ENCODE measurements at places on chromosomes 2 and 18. TPM values are rescaled to one million over a fixed set of nuclear protein-coding genes. Genes with fewer than 3 reads are reported as not detected.
A peak's percentile ranks its signal among the peaks of the same experiment; 100 is the strongest.

DNA sequence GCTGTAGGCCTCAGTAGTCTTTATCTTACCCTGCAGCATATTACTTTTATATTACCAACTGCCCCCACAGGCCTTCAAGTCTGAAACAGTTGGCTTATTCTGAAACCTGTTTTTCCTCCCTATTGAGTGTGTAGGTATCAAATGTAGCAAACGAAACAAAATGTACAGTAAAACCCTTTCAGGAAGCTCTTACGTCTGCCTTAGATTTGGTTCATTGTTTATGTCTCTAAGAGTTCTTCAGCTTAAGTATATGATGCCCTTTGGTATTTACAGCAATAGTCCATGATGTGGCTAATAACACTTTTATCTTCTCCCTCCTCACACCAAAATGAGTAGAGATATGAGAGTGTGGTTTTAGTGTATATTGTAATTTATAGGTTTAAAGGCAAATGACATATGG lies 108.8 kb downstream of the DOCK10 start:
- H3K4me3 ChIP-seq = no peak overlapping the region
- H3K27me3 ChIP-seq = no peaks in the 10 kb centered on the region
- H3K4me1 ChIP-seq = peaks cover 28% of the 10 kb centered on the region

DNA sequence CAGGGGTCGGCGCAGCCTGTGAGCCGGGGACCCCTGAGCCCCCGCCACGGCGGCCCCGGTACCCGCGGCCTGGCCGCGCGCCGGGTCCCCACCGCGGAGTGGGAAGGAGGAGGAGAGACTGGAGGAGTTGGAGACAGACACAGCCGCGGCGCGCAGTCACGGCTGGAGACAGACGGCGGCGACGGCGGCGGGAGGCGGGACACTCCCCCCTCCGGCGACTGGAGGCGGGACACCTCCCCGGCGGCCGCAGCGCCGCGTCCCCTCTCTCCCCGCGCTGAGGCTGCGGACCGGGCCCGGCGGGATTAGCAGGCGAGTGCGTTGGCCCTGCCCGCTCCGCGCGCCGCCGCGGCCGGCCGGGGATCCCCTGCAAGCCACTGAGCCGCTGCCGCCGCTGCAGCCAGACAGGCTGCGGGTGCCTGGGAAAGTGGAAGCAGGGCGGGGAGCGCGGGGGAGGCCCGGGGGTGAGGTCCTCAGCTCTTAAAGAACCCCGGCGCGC lies 1.0 kb upstream of the LDLRAD4 start:
- no peaks in the 10 kb centered on the region for H3K36me3 ChIP-seq
- H3K4me1 ChIP-seq = peaks cover 55% of the 10 kb centered on the region
- peak overlapping the region; percentile 86 for H3K4me3 ChIP-seq
- H3K27me3 ChIP-seq = peaks cover 12% of the 10 kb centered on the region
- peak overlapping the region; percentile 81 for H3K27ac ChIP-seq

DNA sequence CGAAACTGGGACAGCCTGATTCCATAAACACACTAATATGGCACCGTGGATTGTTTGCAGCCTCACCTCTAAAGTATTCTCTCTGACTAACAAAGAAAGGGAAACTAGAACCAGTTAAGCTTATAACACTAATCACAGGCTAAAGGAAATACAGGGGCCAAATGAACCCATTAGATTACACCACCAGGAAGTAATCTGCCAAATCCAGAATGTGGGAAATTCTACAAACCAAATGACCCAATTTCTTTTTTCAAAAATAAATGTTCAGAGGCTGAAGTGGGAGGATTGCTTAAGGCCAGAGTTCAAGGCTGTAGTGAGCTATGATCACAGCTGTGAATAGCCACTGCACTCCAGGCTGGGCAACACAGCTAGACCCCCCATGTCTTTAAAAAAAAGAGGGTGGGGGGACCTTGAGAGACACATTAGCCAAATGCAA lies 1.5 kb upstream of the MPPE1 start:
- peak overlapping the region; percentile 99 for H3K27ac ChIP-seq
- H3K4me3 ChIP-seq = peak overlapping the region; percentile 90
- H3K27me3 ChIP-seq = no peaks in the 10 kb centered on the region
- H3K36me3 ChIP-seq = peaks cover 5% of the 10 kb centered on the region
- H3K4me1 ChIP-seq = peaks cover 26% of the 10 kb centered on the region

- H3K4me1 ChIP-seq = peaks cover 58% of the 10 kb centered on the region
- H3K27me3 ChIP-seq = no peaks in the 10 kb centered on the region
- no peaks in the 10 kb centered on the region for H3K36me3 ChIP-seq
Measured at GRCh38 chr18:55419132-55419946, 168.7 kb downstream of the TCF4 start.

GRCh38 chr2:95004287-95004686 lies 21.2 kb upstream of the MAL start:
- no peaks in the 10 kb centered on the region for H3K36me3 ChIP-seq
- H3K27me3 ChIP-seq = peaks cover 6% of the 10 kb centered on the region
- H3K4me3 ChIP-seq = no peak overlapping the region
- H3K27ac ChIP-seq = no peak overlapping the region
- H3K4me1 ChIP-seq = no peaks in the 10 kb centered on the region
- no peak for DNase-seq

DNA sequence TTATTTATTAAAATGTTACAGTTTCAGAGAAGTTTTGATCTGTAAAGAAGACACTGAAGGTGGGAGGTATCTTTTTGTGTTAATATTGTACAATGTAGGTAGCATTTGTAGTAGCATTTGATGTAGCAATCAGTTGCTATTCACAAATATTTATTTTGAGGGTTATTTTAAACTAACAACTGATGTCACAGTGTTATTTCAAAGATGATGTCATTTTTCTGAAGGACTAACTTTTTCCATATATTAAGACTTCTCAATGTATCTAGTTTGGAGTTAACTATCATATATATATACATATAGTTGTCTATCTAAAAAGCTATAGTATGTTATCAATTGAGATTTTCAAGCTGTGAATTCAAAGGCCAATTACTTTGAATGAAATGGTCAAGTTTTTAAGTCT lies 1003.3 kb downstream of the DSC3 start:
- H3K36me3 ChIP-seq = no peaks in the 10 kb centered on the region
- no peak overlapping the region for H3K27ac ChIP-seq
- no peaks in the 10 kb centered on the region for H3K4me1 ChIP-seq
- no peak for DNase-seq
- no peak overlapping the region for H3K4me3 ChIP-seq
- H3K27me3 ChIP-seq = no peaks in the 10 kb centered on the region

DNA sequence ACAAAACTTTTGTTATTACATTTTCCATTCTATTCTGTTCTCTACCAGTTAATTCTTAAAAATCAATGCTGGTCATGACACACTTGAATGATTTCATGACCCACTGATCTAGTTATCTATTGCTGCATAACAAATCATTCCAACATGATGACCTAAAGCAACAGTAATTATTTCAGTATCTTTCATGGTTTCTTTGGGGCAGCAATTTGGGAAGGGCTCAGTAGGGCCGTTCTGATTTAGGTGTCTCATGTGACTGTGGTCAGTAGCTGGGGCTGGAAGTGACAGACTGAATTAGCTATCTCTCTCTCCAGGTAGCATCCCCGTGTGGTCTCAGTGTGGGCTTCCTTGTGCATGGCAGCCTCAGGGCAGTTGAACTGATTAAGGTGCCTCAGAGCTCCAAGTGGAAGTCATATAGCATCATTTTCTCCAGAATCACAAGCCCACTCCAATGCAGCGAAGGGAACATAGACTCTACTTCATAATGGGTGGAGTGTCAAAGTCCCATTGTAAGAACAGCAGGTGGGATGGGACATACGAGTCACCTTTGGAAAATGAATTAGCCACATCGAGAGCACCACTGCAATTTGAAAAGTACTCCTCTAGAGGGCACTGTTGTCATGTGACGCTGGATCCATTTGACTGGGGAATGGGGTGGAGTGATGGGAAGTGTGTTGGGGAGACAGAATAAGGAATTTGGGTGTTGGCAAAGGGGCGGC lies 39.1 kb upstream of the FAM136A start:
- DNase-seq = no peak
- H3K4me3 ChIP-seq = no peak overlapping the region
- no peaks in the 10 kb centered on the region for H3K4me1 ChIP-seq
- no peak overlapping the region for H3K27ac ChIP-seq

DNA sequence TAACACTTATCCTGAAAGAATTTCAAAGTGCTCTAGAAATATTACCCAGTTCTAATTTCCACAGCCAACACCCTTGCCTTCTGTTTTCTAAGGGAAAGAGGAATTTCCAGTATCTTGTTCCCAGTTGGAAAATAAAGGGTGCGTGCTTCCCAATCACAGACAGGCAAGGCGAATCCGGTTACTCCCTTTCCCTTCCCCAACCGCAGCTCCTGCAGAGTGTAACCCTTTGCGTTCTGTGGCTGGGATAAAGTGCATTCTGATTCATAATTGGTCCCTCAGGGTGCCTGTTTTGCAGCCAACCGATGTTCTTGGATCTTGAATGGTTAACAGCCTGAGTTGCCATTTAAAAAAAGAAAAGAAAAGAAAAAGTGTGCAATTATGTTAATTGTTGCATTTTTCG lies 40.6 kb upstream of the PGAP1 start:
- H3K36me3 ChIP-seq = no peaks in the 10 kb centered on the region
- H3K27me3 ChIP-seq = no peaks in the 10 kb centered on the region
- H3K4me1 ChIP-seq = no peaks in the 10 kb centered on the region
- no peak overlapping the region for H3K27ac ChIP-seq
- DNase-seq = no peak

GRCh38 chr2:8986327-8986976 lies 17.0 kb downstream of the MBOAT2 start:
- H3K27ac ChIP-seq = no peak overlapping the region
- no peaks in the 10 kb centered on the region for H3K36me3 ChIP-seq
- H3K27me3 ChIP-seq = no peaks in the 10 kb centered on the region

GRCh38 chr18:68033466-68033865 lies 516.9 kb upstream of the DSEL start:
- no peak for DNase-seq
- H3K36me3 ChIP-seq = no peaks in the 10 kb centered on the region
- H3K27ac ChIP-seq = no peak overlapping the region

DNA sequence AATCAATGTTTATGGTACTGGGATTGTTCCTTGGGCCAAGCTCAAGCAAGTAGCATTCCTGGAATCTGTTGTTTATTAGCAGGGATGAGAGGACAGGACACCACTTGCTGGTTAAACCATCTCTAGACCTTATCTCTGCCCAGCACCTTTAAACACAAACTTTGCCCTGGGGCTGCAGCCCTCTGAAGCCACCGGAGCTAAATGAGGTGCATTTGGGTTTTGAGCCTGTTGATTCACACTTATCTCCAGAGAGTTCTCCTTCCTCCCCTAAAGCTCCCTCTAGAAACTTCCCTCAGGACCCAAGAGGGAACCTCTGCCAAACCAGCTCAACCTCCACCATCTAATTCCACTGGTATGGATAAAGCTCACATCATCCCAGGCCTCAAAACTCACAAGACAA lies 94.8 kb upstream of the EPAS1 start:
- no peak for DNase-seq
- H3K4me1 ChIP-seq = peaks cover 20% of the 10 kb centered on the region
- H3K4me3 ChIP-seq = no peak overlapping the region
- no peaks in the 10 kb centered on the region for H3K36me3 ChIP-seq

- H3K27ac ChIP-seq = no peak overlapping the region
- no peaks in the 10 kb centered on the region for H3K4me1 ChIP-seq
- no peak overlapping the region for H3K4me3 ChIP-seq
- no peaks in the 10 kb centered on the region for H3K36me3 ChIP-seq
- no peak for DNase-seq
Measured at GRCh38 chr2:56508662-56509061, 324.9 kb downstream of the CCDC85A start.

DNA sequence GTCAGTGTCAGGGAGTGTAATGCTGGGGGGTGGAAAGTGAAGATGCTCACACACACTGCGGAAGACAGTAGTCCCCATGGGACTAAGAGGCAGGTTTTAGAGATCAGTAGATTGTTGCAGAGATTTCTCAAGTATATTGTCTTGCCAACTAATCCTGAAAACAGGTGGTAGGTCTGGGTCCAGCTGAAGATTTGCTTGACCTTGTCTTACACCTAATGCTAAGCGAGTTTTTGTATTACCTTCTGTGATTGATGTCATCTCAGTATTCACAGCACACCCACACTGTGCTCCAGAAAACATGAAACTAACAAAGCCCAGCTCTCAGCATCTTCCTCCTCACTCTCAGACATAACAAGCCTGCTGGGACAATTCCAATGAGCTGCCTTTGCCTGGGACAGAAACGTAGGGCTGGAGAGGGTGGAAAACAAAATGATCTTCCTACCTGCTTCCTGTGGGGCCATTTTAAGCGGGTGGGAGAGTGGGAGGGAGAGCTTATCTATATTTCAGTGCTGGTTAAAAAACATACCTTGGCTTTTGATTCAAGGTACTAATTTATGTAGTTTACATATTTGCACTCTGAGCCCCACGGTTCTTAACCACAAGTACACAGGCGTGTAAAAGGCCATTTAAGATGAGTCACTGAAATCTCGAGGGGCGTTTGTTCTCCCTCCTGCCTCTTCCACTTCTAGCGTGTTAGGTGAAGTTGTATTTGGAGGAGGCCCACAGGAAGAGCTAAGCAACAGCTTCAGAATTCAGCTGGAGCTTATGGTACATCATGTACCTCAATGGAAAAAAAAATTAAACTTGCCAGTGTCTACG lies 23.1 kb upstream of the RBMS1 start:
- no peak overlapping the region for H3K4me3 ChIP-seq
- H3K36me3 ChIP-seq = no peaks in the 10 kb centered on the region
- no peak for DNase-seq
- peaks cover 3% of the 10 kb centered on the region for H3K4me1 ChIP-seq

DNA sequence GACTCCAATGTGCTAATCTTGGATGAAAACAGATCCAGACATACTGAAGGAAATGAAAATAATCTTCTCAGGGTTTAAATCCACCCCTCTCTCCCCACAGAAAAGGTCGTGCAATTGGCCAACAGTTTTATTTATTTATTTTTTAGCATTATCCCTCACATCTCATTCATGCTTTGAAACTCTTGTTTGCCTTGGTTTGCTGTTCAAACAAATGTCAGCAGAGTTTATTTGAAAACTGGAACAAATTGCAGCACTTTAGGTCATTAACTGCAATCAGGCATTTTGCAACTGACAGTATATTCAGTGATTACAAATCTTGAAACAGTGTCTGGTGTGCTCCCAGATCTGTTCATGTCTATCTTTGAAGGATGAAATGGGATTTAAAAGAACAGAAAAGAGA lies 220.6 kb downstream of the SLC4A10 start:
- DNase-seq = no peak
- no peak overlapping the region for H3K4me3 ChIP-seq
- no peaks in the 10 kb centered on the region for H3K4me1 ChIP-seq
- no peaks in the 10 kb centered on the region for H3K36me3 ChIP-seq
- H3K27ac ChIP-seq = no peak overlapping the region

DNA sequence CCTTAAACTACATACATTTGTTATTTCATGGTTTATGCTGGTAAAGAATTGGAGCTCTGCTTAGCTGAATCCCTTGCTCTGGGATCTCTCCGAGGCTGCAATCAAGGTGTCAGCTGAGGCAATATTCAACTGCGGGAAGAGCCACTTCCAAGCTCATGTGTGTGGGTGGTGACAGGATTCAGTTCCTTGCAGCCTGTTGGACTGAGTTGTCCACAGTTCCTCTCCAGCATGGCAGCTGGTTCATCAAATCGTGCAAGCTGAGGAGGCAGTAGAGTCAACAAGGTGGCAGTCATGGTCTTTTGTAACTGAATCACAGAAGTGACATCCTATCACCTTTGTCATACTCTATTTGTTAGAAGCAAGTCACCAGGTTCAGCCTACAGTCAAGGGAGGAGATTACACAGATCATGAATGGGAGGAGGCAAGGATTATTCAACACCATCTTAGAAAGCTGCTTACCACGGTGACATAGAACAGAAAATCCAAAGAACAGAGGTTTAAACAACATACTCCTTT lies 56.9 kb downstream of the CTIF start:
- H3K36me3 ChIP-seq = no peaks in the 10 kb centered on the region
- H3K4me1 ChIP-seq = no peaks in the 10 kb centered on the region
- no peak overlapping the region for H3K27ac ChIP-seq
- H3K4me3 ChIP-seq = no peak overlapping the region
- no peak for DNase-seq
- no peaks in the 10 kb centered on the region for H3K27me3 ChIP-seq

The COLEC11 gene
- total RNA-seq = 0.39 TPM

The TRAPPC8 gene
- 36.9 TPM for total RNA-seq

The PRLH gene
- total RNA-seq = not detected

The SERPINB10 gene
- 1.0 TPM for total RNA-seq

The FBXO15 gene
- total RNA-seq = not detected

Measured in suprapubic skin (tissue), 4 donors.